Left hindlimb (tissue), 1 donor: ENCODE measurements at places on chromosomes 3 and 15.

- DNase-seq = no peak
These were observed 10.7 kb downstream of the XIRP1 start for GRCh38 chr3:39181408-39182335.

DNA sequence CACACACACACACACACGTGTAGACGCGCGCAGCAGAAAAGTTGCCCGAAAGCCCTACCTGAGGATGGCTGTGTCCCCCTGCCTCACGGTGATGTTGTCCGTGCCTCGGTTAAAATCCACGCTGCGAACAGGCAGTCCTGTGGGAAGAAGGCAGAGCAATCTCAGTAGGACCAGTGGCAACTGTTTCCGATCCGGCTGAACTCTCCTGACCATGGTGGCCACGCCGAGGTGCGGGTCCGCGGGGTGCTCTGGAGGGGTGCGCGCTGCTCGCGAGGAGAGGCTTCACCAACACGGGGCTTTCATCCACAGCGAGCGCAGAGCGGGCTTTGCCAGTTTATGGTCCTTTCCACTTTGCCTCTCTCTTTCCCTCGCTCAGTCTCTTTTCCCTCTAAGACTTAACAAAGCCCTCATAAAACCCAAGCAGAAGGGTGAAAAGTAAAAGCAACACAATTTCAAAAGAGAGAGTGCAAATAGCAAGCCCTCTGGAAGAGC is 422 bp downstream of the LSAMP start:
- peak; percentile 58 for DNase-seq

DNA sequence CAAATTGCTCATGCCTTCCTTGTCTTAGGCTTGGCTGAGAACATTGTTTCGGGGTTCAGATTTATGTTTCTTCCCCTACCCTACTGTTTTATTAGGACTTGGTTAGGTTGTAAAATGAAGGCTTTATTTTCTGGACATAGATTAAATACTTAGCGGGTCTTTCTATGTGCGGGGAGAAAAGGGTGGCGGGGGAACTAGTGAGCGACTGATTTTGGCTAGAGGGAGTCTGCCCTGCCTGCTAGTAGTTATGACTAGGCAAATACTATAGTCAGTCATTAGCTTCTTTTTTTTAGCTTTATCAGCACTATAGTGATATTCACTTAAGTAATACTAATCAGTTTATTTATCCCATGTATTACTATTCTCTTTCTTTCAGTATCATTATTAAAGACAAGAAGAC is 3.6 kb downstream of the CADM2 start:
- no peak for DNase-seq

GRCh38 chr3:157865352-157866000 is 240.7 kb downstream of the SHOX2 start:
- no peak for DNase-seq

GRCh38 chr3:196016485-196016884 is 65.4 kb downstream of the TFRC start:
- DNase-seq = no peak
